ENCODE measurements at places on chromosomes 16 and 17.

GRCh38 chr17:20920095-20920814 is 122.6 kb downstream of the USP22 start:
- no peak for DNase-seq

DNA sequence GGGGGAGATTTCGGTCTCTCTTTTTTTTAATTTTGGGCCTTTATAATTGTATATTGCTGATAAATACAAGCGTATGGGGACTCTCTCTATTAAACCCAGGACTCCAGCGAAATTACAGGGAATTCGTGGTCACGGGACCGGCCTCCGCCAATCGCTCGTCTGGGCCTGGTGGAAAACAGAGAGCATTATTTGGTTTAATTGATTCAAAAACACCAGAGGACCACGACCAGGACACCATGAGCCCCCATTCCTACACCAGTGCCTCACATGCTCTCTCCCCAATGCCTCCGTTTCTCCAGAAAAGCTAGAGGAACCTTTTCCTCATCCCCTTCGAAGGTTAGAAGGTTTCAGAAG is at the start of gene HOXB2:
Gene HOXB2, minus strand, starts transcription at position 88 of the 354 bp plus-strand sequence. CDS start 198 bp downstream, outside the sequence.
- DNase-seq: peak; percentile 86

DNA sequence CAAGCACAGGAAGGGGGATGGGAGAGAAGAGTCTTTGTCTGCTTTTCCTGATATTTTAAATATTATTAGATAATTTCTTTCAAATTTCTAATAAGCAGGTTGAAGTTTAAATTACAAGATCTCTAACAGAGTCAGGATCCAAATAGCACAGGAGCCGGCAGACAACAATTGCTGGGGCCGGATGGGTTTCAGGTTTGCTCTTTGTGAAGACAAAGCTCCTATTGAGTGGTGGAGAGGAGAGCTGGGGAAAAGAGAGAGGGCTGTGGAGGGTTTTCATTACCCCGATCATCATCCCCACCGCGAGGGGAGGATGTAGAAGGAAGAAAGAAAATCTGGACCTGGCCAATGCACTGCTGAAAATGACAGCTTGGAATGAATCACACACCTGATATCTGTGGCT is 197.3 kb downstream of the SOX9 start:
- DNase-seq: no peak

GRCh38 chr16:88739139-88739976 is 33.1 kb downstream of the CTU2 start:
- DNase-seq: no peak

DNA sequence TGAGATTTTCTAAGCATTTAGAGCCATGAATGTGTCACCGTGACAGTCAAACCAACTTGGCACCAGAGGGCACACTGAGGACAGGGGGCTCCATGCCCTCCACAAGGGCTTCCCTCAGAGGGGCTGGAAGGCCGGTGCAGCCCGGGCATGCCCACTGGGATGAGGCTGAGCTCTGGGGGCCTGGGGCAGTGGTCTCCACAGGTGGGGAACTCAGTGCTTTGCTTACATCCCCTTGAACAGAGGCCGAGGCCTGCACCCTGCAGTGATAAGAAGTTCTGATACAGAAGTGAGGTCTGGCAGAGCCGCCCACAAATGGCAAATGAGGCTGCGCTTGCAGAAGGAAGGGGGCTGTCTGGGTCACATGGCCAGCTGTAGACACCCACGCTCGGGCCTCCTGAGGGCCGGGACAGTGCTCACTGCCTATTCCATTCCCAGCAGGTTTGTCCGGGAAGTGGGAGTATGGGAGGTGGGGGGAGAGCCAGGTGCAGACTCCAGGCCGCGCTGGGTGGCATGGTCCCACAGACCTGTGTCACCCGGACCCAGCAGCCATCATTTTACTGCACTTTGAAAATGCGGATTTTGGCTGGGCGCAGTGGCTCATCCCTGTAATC is 116.8 kb upstream of the CREBBP start:
- no peak for DNase-seq

DNA sequence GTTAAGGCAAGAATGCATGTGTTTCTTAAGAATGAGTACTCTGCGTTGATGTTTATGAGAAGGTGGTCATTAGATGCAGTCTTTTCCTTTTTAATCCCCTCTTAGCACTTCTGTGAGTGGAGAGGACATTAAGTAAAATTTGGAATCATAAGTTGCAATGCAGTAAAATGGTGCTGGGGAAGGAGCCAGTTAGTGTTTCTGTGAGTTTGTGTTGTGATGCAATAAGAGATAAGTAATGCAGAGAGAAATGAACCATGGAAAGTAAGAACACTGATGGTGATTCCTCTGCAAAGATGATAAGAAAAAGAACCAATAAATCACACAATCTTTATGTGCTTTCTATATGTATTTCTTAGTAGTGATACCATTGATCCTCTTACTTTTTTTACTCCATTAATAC is 20.0 kb downstream of the ABHD15 start:
- DNase-seq: no peak

DNA sequence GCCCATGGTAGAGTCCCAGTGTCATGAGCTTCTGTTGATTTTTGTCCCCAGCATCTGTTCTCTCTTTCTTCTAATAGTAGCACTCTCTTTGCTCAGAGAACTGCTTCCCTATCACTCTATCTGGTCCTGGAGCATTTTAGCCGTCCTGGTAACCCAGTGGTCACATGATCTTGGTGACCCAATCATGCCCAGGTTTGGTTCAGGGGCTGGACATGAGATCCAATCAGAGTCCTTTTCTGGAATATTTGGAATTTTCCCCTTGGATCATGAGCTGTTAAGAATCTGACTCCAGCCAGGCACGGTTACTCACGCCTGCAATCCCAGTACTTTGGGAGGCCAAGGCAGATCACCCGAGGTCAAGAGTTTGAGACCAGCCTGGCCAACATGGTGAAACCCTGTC is 197.0 kb downstream of the RAB11FIP4 start:
- no peak for DNase-seq

DNA sequence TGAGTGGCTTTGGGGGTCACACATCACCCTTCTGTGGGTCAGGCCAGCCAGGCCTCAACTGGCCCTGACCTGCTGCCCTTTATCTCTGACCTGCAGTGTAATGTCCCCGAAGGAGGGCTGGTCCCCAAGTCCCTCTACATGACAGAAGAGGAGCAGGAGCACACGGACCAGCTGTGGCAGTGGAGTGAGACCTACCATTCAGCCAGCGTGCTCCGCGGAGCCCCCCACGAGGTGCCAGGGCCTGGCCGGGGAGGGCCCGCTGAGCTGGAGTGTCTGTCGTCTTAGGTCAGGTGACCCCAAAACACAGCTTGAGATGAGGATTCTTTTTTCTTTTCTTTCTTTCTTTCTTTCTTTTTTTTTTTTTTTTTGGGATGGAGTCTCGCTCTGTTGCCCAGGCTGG is 26.5 kb downstream of the NAGPA start:
- DNase-seq: no peak
